ENCODE measurements at places on chromosomes 3 and 15. TPM values are rescaled to one million over a fixed set of nuclear protein-coding genes. Genes with fewer than 3 reads are reported as not detected.

MFAP1 gene
- polyA plus RNA-seq: 71.1 TPM

DNA sequence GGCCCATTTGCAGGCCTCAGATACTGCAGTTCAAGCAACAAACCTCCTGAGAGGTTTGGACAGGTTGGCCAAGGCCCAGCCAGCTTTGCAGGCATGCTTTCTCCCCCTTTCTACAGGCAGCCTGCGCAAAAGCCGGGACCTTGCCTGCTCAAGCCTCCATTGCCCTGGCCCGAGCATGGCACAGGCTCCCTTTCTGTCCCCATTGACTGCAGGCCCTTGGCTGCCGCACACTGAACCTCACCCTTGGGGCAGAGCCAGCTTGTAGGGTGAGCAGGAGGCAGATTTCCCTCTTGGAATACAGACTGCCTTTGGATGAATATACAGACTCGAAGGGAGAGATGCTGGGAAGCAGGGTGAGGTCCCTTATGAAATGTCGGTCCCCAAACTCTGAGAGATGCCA lies 461.7 kb upstream of the PROK2 start:
- DNase-seq: no peak

SLC15A2 gene
- polyA plus RNA-seq: 8.3 TPM

DNA sequence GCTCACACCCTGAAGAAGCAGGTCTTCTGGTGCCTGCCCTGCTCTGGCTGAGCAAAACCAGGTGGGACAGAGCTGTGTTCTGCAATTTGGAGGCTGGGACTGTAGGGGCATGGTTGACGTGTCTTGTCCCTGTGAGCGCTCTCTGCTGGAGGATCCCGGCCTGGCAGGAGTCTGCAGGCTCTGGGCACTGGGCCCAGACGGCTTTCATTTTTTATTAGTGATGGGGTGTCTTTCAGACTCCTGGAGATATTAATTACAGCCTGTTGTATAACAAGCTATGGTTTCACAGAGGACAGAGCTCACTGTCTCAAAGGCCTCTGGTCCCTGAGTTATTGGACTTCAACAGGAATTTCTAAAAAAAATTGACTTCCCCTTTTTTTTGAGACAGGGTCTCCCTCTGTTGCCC lies 29.5 kb upstream of the ZNF710 start:
- peak; percentile 52 for DNase-seq

GRCh38 chr3:25091934-25092333 lies 336.1 kb upstream of the RARB start:
- no peak for DNase-seq

ZNF860 gene
- 3.4 TPM for polyA plus RNA-seq
